ENCODE measurements at places on chromosomes 7 and 10.

DNA sequence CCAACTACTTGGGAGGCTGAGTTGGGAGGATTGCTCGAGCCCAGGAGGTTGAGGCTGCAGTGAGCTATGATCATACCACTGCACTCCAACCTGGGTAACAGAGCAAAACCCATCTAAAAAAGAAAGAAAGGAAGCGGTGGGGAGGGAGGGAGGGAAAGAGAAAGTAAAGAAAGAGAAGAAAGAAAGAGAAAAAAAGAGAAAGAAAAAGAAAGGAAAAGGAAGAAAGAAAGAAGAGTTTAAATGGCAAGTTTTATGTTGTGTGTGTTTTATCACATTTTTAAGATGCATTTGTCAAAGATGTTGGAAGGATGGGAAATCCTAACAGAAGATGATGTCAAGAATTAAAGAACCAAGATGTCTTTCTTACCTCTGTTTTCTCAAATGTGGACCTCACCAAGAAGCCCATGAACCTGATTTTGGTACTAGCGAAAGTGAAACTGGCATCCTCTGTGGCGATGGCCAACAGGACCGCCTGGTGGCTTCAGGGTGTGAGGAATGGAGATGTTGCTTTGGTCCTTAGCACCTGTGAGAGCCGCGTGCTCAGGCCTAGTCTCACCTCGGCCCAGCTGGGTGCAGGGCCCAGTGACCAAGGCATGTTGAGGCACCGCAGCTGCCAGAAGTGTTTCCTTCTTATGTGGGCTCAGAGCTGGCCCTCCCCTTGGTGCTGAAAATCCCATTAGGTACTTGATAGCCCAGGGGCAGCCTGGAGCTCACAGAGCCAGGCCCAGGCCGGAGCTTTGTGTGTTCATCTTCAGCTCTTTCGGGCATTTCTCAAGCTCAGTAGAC, 9.8 kb downstream of the UCMA start:
- no peak for DNase-seq

GRCh38 chr10:103543617-103544525, 50.4 kb downstream of the NEURL1 start:
- DNase-seq, result no peak

DNA sequence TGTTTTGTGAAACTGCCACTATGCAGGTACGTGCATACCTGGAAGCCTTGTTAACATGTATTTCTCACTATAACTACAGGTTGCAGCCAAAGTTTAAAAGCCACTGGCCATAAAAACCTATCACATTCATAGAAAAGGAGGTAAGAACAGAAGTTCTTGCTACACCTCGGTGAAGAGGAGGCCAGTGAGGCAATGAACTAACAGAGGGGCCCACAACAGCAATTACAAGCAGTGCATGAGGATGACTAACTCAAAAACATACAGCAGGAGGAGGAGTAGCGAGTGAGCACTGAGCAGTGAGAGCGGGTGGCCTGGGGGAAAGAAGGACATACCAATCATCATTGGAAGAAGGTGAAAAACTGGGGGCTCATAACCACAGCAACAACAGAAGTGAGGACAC, 51.6 kb downstream of the NUDCD3 start:
- no peak for DNase-seq

DNA sequence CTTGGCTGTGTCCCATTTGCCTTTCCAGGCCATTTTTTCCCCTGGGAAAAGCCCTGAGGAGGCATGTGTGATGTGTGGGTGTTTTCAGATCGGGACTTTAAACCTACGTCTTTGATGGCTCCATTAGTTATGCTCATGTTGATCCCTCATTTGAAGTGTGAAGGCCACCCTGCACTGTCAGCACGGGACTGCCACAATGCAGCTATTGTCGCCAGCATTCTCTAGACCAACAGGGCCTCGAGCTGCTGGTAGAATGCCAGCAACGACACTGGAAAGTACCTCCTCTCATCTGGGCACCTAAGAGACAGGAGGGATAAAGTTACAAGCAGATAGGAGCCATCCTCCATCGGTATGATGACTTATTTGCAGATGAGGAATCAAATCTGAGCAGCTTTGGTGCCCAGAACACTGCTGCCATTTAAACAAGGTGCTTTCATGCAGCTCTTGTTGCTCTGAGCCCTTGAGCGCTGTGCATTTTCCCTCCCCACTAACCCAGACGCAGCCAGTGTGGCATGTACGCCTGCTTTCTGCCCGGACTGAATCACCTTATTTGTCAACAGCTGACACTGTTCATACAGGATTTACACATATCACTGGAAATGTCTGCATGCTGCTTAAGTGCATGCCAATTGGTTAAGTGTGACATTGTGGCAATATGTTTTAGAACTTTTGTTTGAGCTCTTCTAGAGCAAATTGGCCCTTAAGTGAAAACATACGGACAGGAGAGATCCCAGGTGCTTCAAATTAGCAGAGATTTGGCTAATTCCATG, 175.0 kb upstream of the PITRM1 start:
- DNase-seq, result no peak

DNA sequence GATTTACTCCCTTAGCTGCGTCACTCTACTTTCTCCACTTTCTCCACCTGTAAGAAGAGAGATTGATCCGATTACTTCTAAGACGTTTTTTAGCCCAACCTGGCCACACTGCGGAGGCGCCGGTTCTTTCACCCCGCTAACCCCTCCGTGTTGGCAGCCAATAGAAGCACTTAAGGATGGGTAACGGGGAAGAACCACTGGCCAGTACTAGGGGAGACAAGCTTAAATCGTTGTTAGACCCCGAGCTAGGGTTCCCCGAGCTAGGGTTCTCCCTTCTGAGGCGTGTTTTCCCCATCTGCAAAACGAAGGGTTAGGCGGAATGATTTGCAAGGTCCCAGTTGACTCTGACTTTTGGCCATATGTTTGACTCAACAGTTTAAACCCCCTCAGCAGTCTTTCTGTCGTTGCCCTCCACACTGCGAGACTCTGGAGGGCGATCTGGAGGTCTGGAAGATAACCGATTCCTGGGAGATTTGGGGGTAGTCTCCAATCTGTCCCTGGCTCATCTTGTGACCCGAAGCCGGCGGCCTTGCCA, 644 bp downstream of the UMAD1 start:
- no peak for DNase-seq

DNA sequence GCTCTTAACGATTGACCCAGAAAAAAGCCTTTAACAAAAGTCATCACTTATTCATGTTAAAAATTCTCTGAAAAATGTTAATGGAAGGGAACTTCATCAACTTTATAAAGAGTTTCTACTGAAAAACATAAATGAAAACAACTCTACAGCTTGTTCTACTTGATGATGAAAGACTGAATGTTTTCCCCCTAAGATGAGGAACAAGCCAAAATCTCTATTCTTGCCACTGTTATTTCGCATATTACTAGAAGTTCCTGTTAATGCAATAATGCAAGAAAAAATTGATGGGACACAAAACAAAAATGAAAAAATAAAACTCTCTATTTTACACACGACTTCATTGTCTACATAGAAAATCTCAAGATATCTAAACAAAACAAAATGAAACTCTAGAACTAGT, 249.8 kb upstream of the AKR1E2 start:
- no peak for DNase-seq
